Choroid plexus epithelial cell (primary cell): ENCODE measurements at places on chromosomes 7 and 10.
A peak's percentile ranks its signal among the peaks of the same experiment; 100 is the strongest.

DNA sequence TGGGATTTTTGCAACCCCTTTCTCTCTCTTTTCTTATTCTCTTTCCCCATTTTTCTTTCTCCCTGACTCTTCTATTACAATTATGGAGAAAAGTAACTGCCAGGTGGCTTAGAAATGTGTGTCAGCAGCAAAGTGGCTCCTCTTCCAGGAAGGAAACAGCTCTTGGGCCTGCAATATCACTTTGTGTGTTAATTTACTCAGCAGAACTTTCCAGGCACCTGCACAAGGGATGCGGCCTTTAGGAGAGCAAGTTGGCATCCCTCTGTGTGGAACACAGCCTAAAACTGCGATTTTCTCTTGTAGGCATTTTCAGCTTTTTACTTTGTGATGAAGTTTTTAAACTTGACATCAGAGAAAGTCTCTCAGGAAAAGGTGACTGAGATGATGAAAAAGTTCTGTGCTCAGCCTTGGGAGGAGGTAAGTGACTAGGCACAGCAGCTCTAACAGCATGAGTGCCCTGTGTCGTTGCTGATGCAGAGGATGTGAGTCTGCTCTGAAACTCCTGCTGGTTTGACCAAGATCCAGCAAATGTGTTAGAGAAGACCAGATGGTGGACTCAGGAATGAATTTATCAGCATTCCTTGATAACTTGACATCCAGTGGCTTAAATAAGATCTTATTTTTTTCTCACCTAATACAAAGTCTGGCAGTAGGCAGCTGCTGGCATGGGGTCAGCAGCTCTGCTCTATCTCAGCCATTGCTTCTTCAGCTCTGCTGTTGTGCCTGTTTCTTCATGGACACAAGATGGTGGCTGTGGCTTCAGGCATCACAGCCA, 47.4 kb upstream of the CC2D2B start:
- DNase-seq: no peak

DNA sequence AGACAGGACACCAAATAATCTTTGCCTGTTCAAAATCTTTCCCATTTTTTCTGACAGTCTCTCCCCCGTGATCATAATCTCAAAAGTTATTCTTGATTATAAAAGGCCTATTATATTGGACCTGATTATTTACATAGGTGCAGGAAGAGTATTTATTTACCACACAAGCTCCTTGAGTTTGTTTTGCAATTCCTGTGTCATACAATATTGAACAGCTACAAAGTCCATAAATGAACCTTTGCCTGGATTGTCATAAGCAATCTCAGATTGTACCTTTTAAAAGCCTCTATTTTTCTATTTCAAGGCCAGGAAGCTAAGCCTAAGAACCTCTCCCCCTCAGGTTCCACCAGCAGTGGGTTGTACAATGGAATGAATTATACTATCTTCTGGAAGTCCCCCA, 183.9 kb upstream of the MEOX2 start:
- no peak for DNase-seq

DNA sequence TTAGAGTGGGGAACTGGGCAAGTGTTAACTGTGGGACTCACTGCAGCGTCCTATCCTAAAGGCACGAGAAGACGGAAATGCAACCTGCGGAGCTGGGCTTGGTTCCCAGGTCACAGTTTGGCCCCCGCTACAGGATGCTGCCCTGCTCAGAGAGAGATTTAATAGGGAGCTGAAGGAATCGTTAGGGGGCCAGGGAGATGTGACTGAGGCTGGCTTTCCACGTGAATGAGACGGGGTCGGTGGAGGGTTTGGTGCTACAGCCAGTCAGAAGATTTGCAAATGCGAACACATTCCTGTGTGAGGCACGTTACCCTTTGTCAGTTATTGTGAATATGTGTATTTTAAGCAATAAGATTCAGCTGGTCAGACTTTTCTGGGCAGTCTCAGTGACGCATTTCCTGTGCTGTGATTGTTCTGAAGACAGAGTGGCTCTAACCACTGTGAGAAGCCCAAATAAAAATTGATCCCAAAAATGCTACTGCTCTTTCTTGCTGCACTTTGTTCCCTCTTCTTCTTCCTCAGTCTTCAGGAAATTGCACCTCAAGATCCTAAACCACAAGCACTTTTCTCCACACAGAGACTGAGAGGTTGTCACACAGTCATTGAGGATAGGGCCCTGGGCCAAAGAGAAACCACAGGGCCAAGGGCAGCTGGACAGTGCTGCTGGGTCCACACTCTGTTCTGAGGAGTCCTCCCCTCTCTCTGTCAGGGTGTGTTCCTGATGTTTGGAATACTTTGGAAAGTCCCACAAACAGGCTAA, 21.2 kb downstream of the CYP17A1 start:
- DNase-seq: peak; percentile 97

GRCh38 chr10:68223535-68224165, 8.3 kb downstream of the ATOH7 start:
- no peak for DNase-seq

- DNase-seq: no peak
Observed at GRCh38 chr10:1687190-1687589, 50.1 kb downstream of the ADARB2 start.

DNA sequence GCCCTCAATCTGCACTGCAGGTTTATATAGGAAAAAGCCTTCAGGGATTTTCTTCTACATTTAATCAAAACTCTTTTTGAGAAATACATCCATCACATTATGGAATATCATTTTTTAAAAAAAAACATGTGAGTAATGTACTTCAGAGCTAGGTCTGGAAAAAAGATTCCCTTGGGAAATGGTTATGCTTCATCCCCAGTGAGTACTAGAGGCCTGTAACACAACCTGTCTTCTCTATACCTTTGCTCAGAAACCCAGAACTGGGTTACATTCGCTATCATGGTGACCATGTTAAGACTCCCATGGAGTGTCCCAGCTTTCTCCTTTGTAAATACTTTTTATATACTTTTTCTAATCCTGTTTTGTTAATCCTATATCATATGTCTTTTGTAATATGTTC, 186.9 kb downstream of the LRRTM3 start:
- DNase-seq: no peak

- DNase-seq: no peak
Observed at GRCh38 chr10:131667561-131667960, 233.2 kb upstream of the PPP2R2D start.

- peak; percentile 65 for DNase-seq
Observed at GRCh38 chr7:38306171-38306570, 32.7 kb upstream of the TARP start.
